ENCODE measurements at places on chromosomes 6 and 20.
A peak's percentile ranks its signal among the peaks of the same experiment; 100 is the strongest.

DNA sequence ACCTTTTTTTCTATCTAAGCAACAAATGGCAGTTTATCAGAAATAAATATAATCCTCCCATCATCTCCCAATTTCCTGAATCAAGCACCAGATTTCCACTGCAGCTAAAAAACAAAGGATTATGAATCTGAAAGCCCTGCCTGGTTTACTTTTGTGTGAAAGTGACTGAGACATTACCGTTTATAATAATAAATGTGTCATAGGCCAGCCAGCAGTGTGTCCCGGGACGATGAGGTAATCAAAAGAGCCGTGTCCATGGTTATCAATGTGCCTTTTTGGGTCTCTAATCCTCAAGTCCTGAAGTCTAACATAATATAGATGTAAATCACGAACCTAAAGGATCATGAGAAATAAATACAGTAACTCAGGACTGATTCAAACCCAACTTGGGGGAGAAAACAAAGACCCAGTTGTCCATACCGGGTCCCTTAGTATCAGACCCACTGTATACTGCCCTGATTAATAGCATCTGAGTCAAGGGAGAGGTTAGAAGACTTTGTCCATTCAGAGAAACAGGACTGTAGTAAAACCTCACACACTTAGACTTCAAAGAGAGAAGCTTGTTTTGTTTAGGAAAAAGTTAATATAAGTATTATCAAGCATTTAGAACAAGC is 149.1 kb downstream of the SASH1 start:
- H3K4me1 ChIP-seq: no peaks in the 10 kb centered on the region
- no peak overlapping the region for H3K27ac ChIP-seq

- H3K27me3 ChIP-seq: no peaks in the 10 kb centered on the region
- H3K27ac ChIP-seq: no peak overlapping the region
- H3K4me1 ChIP-seq: no peaks in the 10 kb centered on the region
Measured at GRCh38 chr6:88246654-88247053, 80.5 kb upstream of the CNR1 start.

DNA sequence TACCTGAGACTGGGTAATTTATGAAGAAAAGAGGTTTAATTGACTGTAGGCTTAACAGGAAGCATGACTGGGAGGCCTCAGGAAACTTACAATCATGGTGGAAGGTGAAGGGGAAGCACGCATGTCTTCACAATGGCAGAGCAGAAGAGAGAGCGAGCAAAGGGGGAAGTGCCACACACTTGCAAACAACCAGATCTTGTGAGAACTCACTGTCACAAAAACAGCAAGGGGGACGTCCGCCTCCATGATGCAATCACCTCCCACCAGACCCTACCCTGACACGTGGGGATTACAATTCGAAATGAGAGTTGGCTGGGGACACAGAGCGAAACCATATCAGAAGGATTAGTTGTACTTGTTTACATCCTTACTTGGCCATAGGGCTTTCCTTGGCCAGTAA is 49.7 kb downstream of the FIG4 start:
- no peaks in the 10 kb centered on the region for H3K4me1 ChIP-seq
- H3K27ac ChIP-seq: no peak overlapping the region
- no peaks in the 10 kb centered on the region for H3K27me3 ChIP-seq
- peaks cover 54% of the 10 kb centered on the region for H3K36me3 ChIP-seq
- H3K4me3 ChIP-seq: no peak overlapping the region
- no peak for DNase-seq

- H3K27ac ChIP-seq: no peak overlapping the region
- H3K27me3 ChIP-seq: no peaks in the 10 kb centered on the region
- H3K36me3 ChIP-seq: no peaks in the 10 kb centered on the region
- no peaks in the 10 kb centered on the region for H3K4me1 ChIP-seq
Measured at GRCh38 chr6:137536104-137536773, 42.0 kb upstream of the OLIG3 start.

GRCh38 chr20:35527122-35527769 is 2.2 kb downstream of the C20orf173 start:
- no peaks in the 10 kb centered on the region for H3K36me3 ChIP-seq
- no peak overlapping the region for H3K4me3 ChIP-seq
- no peaks in the 10 kb centered on the region for H3K27me3 ChIP-seq
- DNase-seq: no peak
- H3K4me1 ChIP-seq: no peaks in the 10 kb centered on the region

- H3K27ac ChIP-seq: no peak overlapping the region
- no peak overlapping the region for H3K4me3 ChIP-seq
- DNase-seq: no peak
- no peaks in the 10 kb centered on the region for H3K27me3 ChIP-seq
Measured at GRCh38 chr20:63049561-63050221, 42.9 kb upstream of the BHLHE23 start.

DNA sequence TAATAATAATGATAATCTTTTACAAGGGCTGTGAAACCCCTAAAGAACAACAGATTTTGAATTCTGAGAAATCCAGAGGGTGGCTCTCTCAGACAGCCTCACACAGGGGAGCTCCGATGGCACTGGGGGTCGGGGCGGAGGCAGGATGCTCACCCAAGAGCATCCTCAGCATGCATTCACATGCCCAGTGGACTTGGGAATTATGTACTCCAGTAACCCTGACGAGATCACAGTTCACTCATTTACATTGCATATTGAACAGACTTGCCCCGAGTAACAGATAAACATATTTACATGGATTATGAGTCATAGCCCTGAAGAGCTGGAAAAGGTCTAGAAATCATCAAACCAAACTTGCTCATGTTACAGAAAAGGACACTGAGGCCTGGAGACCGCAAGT is 482.7 kb upstream of the JARID2 start:
- H3K36me3 ChIP-seq: no peaks in the 10 kb centered on the region
- no peaks in the 10 kb centered on the region for H3K4me1 ChIP-seq
- no peak overlapping the region for H3K4me3 ChIP-seq
- DNase-seq: no peak
- no peak overlapping the region for H3K27ac ChIP-seq

- no peaks in the 10 kb centered on the region for H3K36me3 ChIP-seq
- no peak for DNase-seq
- H3K4me1 ChIP-seq: peaks cover 70% of the 10 kb centered on the region
- H3K27ac ChIP-seq: peak overlapping the region; percentile 47
- no peaks in the 10 kb centered on the region for H3K27me3 ChIP-seq
Measured at GRCh38 chr6:17984812-17985670, 2.4 kb downstream of the KIF13A start.

GRCh38 chr6:33894438-33894837 is 90.6 kb upstream of the MLN start:
- no peaks in the 10 kb centered on the region for H3K27me3 ChIP-seq
- H3K36me3 ChIP-seq: no peaks in the 10 kb centered on the region
- H3K27ac ChIP-seq: no peak overlapping the region
- no peak overlapping the region for H3K4me3 ChIP-seq
- DNase-seq: no peak

DNA sequence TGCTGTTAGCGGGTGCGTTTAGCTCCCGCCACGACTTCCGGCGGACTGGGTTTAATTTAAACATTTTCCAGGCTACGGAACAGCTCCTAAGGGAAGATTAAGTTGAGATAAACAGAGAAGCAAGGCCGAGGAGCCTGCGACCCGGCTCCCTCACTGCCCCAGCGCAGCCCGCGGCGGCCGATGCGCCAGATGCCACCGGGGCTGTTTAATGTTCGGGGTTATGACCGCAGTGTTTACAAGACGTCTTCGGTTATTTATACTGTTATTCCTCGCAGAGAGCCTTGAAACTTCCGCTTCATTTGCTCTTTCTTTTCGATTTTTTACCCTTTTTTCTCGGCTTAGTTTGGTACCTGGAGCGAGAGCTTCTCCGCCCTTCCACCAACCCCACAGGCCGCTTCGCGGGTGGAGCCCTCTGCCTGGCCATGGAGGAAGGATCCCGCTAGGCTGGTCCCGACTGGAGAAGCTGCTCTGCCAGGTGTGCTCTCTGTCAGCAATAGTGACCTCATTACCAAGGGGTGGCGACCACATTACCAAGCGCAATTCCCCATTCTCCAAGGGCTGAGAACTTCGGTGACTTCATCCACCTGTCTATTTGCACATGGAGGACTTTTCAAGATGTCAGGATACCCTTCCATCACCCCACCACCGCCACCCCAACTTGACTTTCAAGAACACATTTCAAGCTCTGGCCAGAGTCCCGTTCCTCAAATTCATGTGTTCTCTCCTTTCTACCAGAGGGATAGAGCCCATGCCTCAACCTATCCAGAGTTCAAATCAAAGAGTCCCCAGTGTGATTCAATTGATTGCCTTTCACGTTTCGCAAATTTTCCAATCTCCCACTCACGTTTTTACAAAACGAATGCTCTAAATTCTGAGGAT is 4.1 kb downstream of the TCF21 start:
- no peaks in the 10 kb centered on the region for H3K36me3 ChIP-seq
- peak overlapping the region; percentile 57 for H3K4me3 ChIP-seq
- no peaks in the 10 kb centered on the region for H3K27me3 ChIP-seq
- peaks cover 8% of the 10 kb centered on the region for H3K4me1 ChIP-seq
- DNase-seq: no peak

- DNase-seq: no peak
- no peaks in the 10 kb centered on the region for H3K36me3 ChIP-seq
- no peak overlapping the region for H3K4me3 ChIP-seq
- H3K27me3 ChIP-seq: peaks cover 70% of the 10 kb centered on the region
Measured at GRCh38 chr6:99608059-99608885, 1.6 kb downstream of the PRDM13 start.

GRCh38 chr6:93407186-93407585 is 12.2 kb downstream of the EPHA7 start:
- H3K27me3 ChIP-seq: no peaks in the 10 kb centered on the region
- no peaks in the 10 kb centered on the region for H3K36me3 ChIP-seq
- no peaks in the 10 kb centered on the region for H3K4me1 ChIP-seq
- no peak overlapping the region for H3K4me3 ChIP-seq
- DNase-seq: no peak

- DNase-seq: no peak
- no peaks in the 10 kb centered on the region for H3K27me3 ChIP-seq
- peak overlapping the region; percentile 75 for H3K4me3 ChIP-seq
- H3K27ac ChIP-seq: peak overlapping the region; percentile 95
Measured at GRCh38 chr6:30571762-30572082, 480 bp downstream of the ABCF1 start.

GRCh38 chr6:2448826-2449571 is 203.6 kb upstream of the GMDS start:
- peak overlapping the region; percentile 9 for H3K4me3 ChIP-seq
- no peaks in the 10 kb centered on the region for H3K27me3 ChIP-seq
- no peaks in the 10 kb centered on the region for H3K4me1 ChIP-seq
- H3K36me3 ChIP-seq: no peaks in the 10 kb centered on the region
- no peak for DNase-seq
- H3K27ac ChIP-seq: no peak overlapping the region

DNA sequence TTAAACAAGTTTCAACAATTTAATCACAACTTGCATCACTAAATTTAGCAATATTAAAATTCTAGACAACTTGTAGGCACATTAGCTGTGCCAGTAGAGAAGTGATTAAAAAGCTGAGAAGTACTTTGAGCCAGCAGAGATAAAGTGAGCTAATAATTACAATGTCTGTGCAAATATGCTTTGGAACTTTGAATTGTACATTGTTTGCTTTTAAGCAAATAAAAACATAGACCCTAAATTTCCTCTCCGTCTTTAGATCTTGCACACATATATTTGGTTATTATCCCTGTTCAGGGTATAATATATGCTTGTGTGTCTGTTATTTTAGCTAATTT is 44.2 kb upstream of the DEFB112 start:
- H3K4me1 ChIP-seq: no peaks in the 10 kb centered on the region
- no peak overlapping the region for H3K4me3 ChIP-seq
- DNase-seq: no peak
- no peak overlapping the region for H3K27ac ChIP-seq
- H3K27me3 ChIP-seq: no peaks in the 10 kb centered on the region
- H3K36me3 ChIP-seq: no peaks in the 10 kb centered on the region

GRCh38 chr6:168196385-168196860 is 117.4 kb upstream of the FRMD1 start:
- peaks cover 38% of the 10 kb centered on the region for H3K27me3 ChIP-seq
- no peak for DNase-seq
- no peaks in the 10 kb centered on the region for H3K36me3 ChIP-seq

DNA sequence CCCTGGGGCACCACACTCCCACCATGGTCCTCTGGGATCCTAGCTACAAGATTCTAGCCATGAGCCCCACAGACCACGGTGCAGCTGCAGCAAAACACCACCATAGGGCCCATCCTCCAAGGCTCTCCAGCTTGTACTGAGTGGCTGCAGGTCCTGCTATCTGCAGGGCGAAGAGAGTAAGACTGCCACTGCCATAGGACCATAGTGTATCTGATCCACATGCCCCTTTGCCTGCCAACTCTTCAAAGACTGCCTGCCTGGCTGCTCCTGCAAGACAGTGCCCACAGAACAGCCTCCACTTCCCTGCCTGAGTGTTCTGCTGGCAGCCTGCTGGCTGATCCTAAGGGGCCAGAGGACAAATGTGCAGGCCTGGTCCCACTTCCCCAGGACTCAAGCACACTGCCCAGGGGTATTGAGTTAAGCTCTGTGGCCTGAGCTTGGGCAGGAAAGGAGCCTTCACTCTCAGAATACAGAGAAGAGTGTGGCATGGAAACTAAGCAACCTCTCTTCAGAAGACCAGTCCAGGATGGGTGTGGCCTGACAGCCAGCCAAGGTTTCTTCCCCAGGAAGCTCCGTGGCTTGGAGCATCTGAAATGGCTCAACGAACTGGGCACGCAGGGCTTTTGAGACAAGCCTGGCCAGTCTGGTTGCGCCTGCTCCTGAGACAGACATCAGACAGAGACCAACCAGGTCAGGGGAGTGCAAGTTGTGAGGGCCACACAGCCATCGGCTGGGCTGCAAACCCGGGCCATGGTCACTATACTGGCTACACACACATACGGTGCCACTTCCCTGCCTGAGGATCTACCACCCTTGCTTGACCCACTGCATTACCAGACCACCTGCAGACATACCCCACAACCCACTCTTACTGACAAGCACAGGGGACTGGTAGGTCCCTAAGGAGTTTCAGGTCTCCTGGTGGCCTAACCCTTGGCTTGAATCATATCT is 54.5 kb downstream of the RNGTT start:
- no peak overlapping the region for H3K27ac ChIP-seq
- no peaks in the 10 kb centered on the region for H3K27me3 ChIP-seq
- no peak for DNase-seq
- H3K4me1 ChIP-seq: no peaks in the 10 kb centered on the region
- H3K4me3 ChIP-seq: no peak overlapping the region

GRCh38 chr6:33828764-33829731 is 25.2 kb upstream of the MLN start:
- no peak overlapping the region for H3K27ac ChIP-seq
- no peak overlapping the region for H3K4me3 ChIP-seq
- DNase-seq: no peak
- H3K27me3 ChIP-seq: peaks cover 38% of the 10 kb centered on the region

DNA sequence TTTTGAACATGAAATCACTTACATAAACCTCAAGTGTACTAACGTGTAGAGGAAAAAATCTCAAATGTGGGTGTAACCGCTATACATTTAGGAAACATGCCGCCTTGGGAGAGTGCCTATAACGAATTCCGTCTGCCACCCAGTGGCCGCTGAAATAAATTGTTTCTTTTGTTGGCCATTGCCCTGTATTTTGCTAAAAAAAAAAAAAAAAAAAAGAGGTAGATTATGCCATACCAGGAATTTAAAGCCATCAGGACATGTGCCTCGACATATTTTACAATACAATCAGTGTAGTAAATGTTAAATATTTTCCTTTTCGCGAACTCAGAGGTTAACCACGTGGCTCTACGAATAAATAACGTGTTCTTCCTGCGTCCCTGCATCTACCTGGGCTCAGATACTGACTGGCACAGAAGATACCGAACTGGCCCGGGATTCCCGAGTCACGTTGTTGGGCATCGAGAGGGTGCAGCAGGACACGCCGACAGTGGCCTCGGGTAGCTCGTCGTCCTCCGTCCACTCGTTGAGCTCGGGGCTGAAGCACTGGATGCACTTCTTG is 14.3 kb downstream of the KLHL31 start:
- H3K27ac ChIP-seq: peak overlapping the region; percentile 22
- H3K36me3 ChIP-seq: no peaks in the 10 kb centered on the region
- H3K4me1 ChIP-seq: peaks cover 11% of the 10 kb centered on the region
